ENCODE measurements at places on chromosomes 7 and 10. TPM values are rescaled to one million over a fixed set of nuclear protein-coding genes. Genes with fewer than 3 reads are reported as not detected.

Gene C10orf62
- 0.51 TPM for total RNA-seq

Gene CRYGN
- not detected for total RNA-seq

Gene VWDE
- 0.38 TPM for total RNA-seq

Gene CFAP70
- total RNA-seq = 1.4 TPM

Gene HABP2
- total RNA-seq = not detected

Gene ALOX5
- total RNA-seq = 4.9 TPM

Gene ACSL5
- 5.1 TPM for total RNA-seq

Data from cardiac septum (tissue), 1 donor.